ENCODE measurements at places on chromosomes 3 and 15.
A peak's percentile ranks its signal among the peaks of the same experiment; 100 is the strongest.

- DNase-seq = peak; percentile 1
These were observed 140.4 kb downstream of the ABI3BP start for GRCh38 chr3:100852840-100853239.

GRCh38 chr3:196620161-196620604, 19.3 kb upstream of the NRROS start:
- DNase-seq = peak; percentile 52

DNA sequence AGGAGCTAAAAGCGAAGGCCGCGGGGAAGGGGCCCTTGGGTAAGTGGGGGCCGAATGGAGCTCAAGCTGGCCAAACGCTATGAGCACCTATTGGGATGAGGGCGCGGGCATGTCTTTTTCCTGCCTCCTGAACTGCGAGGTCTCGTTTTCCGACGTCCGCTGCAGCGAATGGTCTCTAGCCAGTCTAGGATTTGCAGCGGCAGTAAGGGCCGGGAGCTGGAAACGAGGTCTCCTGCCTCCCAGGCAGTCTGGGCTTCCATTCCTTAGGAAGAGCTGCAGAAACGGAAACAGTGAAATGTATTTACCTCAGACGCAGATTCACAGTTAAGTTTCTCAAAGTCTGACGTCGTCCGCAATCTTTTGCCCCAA, 517 bp downstream of the TMA7 start:
- no peak for DNase-seq

- DNase-seq = no peak
These were observed 135.9 kb downstream of the KLHL25 start for GRCh38 chr15:85658816-85659215.

GRCh38 chr15:96977886-96978285, 647.4 kb downstream of the NR2F2 start:
- no peak for DNase-seq

- no peak for DNase-seq
These were observed 1.4 kb upstream of the WNT5A start for GRCh38 chr3:55488398-55489055.

GRCh38 chr3:3800080-3800455, 837 bp downstream of the LRRN1 start:
- DNase-seq = no peak

GRCh38 chr3:14433106-14433505, 30.7 kb downstream of the SLC6A6 start:
- no peak for DNase-seq

DNA sequence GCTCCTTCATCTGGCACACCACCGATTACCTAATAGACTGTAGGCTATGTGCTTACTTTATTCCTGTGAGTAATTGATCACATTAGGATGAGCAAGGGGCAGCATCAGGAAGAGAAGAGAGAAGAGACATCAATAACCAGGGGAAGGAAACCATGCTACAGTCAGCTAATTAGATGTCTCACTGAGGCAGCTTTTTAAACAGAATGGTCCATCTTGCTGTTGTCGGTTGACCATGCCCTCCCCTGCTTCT, 278.4 kb downstream of the RPLP1 start:
- DNase-seq = no peak

GRCh38 chr3:189040656-189041335, 131.0 kb upstream of the TPRG1 start:
- DNase-seq = no peak

DNA sequence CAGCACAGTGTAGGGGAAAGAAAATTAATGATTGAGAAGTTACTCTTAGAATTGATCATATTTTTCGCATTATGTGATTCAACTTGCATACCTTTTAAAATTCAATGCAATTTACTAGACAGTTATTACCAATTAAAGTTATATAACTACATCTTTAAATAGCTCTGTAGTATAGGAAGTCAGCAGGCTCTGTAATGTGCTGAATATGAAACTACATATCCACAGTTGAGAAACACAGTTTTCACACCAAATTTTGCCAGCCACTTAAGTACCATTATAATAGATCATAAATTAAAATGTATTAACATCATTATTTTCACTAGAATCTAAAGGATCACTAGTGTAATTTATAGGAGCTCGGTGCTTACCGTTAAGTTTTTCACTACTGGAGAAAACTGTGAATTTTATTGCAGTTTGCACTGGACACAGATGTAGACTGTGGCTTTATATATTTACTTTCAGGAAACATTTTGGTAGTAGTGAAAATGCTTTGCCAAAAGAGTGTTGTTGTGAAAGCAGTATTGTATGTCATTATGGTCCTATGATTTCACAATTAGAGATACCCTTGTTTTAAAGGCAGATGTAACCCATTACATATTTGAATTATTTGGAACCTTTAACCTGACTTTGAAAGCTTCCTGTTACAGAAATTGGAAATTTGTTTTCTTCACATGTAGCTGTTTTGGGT, 113.6 kb downstream of the PLCL2 start:
- no peak for DNase-seq

DNA sequence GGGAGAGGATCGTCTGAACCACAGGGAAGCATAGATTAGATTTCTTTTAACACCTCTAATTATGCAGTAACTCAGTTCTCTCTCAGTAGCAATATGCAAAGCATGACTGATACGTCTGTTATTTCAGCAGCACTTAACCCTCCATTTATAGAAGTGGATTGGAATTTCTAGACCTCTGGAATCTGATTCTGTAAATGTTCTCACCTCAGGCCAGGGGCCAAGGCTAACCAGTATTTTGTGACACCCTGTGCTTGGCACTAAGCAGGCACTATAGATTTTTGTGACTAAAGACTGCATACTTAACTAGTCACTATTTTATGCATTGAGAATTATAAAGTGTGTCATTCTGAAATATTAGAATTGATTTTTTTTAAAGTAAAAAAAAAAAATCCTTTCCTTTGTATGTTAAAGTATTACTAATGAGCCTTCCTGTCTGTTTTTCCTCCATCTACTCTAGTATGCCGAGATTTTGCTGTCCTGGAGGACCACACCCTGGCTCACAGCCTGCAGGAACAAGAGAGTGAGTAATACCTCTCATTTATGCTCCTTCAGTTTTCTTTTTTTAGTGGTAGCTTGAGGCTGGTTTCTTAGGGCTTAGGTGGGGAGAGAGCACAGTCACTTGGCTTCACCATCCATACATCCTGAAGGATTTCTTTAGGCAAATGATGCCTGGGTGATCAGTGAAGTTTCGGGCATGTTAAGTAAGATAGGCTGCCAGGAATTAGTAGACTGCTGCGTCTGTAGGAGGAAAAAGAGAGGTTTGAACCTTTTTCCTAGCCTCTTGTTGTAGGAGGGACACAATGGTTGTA, 26.5 kb upstream of the UTS2B start:
- no peak for DNase-seq

DNA sequence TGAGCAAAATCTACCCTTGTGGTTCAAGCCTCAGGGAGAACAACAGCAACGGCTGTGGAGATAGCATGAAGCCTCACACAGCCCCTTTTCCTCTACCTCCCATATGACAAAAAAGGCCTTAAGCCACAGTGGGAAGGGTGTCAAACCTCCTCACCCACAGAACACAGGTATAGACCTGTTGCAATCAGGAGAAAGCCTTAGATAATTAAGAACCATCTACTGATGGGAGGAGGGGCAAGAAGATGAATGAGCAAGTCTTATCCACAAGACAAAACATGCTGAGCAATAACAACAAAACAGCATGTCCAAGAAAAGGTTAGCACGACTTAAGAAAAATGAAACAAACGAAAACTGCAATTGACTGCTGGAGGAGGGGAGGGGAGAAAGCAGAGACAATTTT, 272.9 kb upstream of the BCHE start:
- no peak for DNase-seq

- DNase-seq = no peak
These were observed 58.1 kb upstream of the CA12 start for GRCh38 chr15:63439536-63440264.

DNA sequence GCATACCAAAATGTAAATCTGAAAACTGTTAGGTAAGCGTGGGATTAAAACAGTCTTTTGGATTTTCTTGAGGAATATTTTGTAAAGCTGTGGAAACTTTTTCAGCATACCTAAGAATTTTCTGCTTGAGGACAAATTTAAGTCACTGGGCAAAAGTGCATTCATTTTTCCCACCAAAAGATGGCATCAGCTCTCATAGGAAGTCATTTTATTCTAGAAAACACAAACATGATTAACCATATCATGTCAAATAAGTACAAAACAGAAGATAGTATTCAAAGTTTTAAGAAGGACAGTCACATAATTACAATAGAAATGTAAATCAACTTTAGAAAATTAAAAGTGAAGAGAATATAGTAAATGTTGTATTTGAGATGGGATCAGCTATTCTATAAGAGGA, 63.5 kb downstream of the SLC49A4 start:
- DNase-seq = peak; percentile 2

- no peak for DNase-seq
These were observed 18.3 kb upstream of the ATP8B4 start for GRCh38 chr15:50137330-50137761.

- DNase-seq = no peak
These were observed 14.4 kb downstream of the POLG start for GRCh38 chr15:89320200-89320599.

DNA sequence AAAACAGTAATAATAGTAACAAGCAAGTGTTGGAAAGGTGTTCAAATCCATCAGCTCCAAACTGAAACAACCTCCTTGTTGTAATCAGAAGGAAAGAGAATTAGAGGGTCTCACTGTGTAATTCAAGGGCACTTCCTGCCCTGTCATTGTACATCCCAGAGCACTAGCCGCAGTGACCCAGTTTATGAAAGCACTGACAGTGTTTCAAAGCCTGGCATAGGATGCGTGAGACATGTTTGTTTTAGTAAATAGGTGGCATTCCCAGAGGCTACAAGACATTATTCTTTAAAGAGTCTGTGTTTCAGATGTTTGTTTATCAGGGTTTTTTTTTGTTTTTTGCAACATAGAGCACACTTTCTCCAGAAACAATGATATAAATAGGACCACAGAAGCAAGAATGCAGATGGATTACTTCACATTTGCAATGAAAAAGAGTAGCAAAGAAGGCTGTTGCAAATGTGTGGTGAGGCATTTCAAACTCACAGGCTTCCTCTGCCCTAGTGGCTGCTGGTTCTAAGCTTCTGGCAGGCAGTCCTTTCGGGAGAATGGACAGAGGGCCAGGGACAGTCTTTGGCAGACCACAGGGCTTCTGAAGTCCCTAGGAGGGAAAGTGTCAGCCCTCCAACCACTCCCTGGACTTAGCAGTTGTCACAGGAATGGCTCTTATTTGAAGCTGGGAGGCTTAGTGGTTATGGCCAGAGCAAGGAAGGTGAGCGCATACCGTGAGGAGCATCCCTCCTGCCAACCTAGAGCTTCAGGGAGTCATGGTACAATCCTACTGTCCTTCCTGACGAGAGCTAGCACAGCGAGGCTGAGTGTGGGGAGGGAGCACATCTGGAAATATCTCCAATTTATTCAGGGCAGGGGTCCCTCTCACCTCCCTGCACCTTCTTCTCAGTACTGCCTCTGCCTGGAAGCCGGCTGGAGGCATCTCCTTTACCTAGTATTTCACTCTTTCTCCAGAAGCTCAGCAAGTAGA, 31.4 kb upstream of the TIPARP start:
- no peak for DNase-seq

- DNase-seq = no peak
These were observed 290.5 kb downstream of the PLCL2 start for GRCh38 chr3:17175187-17175807.

DNA sequence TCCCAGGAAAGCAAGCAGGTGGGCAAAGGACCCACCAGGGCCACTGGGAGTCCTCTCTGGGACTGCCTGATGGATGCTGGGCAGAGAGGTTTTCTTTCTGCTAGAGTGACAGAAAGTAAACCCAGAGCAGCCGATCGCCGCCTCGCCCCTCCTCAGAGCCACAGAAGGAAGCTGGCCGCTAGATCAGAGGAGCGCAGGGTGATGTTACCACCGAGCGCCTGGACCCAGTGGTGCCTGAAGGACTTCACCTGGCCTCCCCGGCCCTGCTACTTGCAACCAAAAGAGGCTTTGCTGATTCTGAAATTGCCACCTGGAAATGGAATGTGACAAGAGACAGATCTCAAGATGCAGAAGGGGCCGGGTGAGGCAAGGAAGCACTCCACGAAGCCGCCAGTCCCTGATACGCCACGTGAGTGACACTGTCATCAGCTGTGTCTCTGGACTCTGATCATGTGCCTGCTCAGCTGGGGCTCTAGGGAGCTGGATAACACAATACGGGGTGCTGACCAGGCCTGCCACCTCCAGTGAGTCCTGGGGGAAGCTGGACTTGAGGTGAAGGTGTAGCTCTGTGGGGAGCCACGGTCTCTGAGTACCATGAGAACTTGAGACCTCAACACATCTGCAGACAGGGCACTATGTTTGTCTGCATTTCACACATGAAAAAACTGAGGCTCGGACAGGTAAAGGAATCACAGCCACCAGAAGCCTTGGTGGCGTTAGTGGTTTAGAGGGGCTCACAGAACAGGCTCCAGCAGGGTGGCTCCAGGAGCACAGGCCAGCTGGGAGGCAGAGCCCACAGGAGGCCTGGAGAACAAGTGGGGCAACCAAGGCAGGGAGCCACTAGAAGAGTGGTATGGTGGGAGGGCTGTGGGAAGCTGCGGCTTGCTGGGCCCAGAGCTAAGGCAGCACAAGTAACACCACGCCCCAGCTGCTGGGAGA, 137.9 kb upstream of the PRR20G start:
- DNase-seq = no peak

DNA sequence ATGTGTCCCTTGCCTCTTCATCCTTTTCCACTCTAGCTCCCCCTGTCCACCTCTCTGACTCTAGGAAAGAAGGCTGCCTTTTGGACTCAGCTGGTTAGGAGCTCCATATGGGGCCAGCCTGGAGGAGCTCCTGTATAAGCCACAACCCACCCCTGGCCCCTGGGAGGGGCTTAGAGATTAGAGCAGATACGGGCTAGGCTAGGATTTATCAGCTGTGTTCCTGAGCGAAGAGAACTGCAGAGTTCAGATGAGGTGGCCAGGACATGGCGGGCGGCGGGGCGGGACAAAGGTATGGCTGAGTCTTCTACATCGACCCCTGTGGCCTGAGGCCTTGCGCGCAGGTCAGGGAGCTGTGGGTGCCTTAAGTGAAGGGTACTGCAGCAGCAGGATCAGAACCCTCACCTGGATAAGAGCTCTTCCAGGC, 7.9 kb downstream of the NBEAL2 start:
- DNase-seq = no peak

DNA sequence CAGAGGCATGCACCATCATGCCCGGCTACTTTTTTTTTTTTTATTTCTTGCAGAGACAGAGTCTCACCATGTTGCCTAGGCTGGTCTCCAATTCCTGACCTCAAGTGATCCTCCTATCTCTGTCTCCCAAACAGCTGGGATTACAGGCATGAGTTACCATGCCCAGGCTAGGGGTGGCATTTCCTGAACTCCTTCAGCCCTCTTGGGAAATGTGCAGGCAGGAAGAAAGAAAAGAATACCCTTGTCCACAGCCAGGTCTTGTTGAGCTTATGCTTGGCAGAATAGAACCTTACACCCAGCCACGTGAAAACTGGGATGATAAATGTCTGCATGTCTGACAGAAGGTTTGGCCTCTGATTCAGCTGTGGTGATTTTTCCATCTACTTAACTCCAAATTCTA, 30.2 kb upstream of the SNRPN start:
- DNase-seq = no peak

- DNase-seq = no peak
These were observed 3.0 kb upstream of the CSRNP1 start for GRCh38 chr3:39156421-39156820.
